ENCODE measurements at places on chromosomes 3 and 15. TPM values are rescaled to one million over a fixed set of nuclear protein-coding genes. Genes with fewer than 3 reads are reported as not detected.

Gene SHC4
- 2.4 TPM for polyA plus RNA-seq

Gene SI
- not detected for polyA plus RNA-seq

Gene LTF
- 1.00 TPM for polyA plus RNA-seq

Gene CAMK2N2
- 0.07 TPM for polyA plus RNA-seq

Gene CCR4
- polyA plus RNA-seq: 0.05 TPM

Gene DAZL
- polyA plus RNA-seq: not detected
